ENCODE measurements at places on chromosomes 7 and 10.

- DNase-seq: no peak
These were observed 21.6 kb downstream of the NPC1L1 start for GRCh38 chr7:44519546-44519945.

GRCh38 chr7:30605832-30606231, 11.2 kb downstream of the GARS1 start:
- DNase-seq: no peak

DNA sequence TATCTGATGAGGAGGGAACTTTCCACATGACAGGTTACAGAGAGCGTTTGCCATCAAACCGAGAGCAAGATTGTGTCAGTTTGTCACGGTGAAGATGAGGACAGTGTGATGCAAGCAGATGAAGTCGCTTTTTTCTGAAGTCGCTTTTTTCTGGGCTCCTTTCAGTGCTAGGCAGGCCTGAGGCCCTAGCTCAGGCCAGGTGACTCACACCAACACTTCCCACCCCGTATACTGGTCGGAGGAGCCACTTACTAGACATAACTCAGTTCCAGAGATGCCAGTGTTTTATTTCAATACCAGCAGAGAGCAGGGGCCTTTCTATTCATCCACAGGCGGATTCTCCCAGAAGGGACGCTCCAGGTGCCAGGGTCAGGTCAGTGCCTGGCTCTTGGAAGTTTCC, 58.9 kb downstream of the SFMBT2 start:
- DNase-seq: no peak

DNA sequence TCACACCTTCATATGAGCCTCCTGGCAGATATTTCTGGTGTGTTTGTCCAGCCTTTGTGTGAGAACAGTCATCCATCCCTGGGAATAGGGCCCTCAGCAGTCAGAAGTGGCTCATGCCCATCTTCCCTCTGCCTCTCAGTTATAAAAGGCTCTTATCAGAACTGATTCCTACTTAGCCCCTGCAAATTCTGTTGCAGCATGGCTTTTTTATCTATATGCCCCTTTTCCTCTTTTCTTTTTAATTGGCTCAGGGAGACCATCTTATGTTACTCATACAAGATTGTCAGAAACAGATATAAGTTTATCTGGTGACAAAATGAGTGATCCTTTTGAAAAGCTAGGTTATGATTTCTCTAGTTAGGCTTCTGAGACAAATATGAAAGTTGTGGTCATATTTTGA, 194.1 kb downstream of the CREB5 start:
- no peak for DNase-seq

GRCh38 chr10:33227489-33227888, 107.0 kb downstream of the NRP1 start:
- DNase-seq: no peak

GRCh38 chr7:90595342-90595800, 750 bp upstream of the CDK14 start:
- no peak for DNase-seq

- DNase-seq: no peak
These were observed 69.7 kb upstream of the PALS2 start for GRCh38 chr7:24503506-24503905.

DNA sequence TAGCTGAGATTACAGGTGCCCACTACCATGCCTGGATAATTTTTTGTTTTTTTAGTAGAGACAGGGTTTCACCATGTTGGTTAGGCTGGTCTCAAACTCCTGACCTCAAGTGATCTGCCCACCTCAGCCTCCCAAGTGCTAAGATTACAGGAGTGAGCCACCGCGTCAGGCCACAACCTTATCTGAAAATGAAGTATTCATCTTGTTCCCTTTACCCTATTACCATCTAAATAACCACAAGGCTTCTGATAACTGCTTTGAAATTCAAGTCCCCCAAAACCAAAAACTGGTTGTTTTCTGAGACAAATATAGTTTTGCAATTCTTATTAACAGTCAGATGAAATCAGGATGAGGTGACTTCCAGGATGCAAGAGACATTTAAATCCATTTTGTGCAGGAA, 2.4 kb downstream of the TCTN3 start:
- no peak for DNase-seq

DNA sequence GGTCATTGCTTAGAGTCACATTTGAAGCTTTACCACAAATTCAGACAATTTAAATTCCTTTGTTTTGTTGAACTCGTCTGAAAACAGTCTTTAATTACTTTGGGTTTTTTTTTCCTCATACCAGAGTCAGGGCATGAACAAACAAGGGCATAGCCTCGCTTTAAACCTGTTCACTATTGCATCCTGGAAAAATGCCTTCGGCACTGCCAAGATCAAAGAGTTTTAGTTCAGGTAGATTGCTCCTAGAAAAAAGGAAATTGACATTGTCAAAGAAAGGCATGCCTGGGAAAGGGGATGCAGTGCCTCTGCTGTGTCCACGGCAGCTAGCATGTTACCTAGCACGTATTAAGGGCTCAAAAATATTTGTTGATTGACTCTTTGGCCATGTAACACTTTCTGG, 235.1 kb downstream of the ARHGAP21 start:
- DNase-seq: no peak
